ENCODE measurements at places on chromosomes 16 and 17. TPM values are rescaled to one million over a fixed set of nuclear protein-coding genes. Genes with fewer than 3 reads are reported as not detected.
A peak's percentile ranks its signal among the peaks of the same experiment; 100 is the strongest.

Gene ATF7IP2
- 10.4 TPM for total RNA-seq

DNA sequence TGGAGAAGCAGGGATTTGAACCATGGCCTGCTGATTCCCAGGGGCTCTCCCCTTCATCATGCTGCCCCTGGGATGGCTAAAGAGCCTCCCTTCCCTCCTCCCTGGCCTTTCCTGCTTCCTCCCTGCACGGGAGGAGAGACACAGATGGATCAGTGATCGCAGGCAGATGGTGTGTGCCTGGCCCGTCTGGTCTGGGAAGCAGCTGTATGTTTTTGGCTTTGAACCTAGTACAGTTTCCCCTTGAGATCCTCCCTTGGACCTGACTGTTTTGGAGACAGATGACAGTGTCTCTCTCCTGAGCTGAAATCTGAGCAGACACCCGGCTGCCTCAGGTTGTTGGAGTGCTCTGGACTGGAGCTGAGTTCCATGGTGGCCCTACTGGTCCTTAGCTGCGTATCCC is 29.0 kb upstream of the ATP2C2 start:
- no peaks in the 10 kb centered on the region for H3K36me3 ChIP-seq
- no peak overlapping the region for H3K4me3 ChIP-seq
- H3K27ac ChIP-seq = no peak overlapping the region
- H3K27me3 ChIP-seq = no peaks in the 10 kb centered on the region

DNA sequence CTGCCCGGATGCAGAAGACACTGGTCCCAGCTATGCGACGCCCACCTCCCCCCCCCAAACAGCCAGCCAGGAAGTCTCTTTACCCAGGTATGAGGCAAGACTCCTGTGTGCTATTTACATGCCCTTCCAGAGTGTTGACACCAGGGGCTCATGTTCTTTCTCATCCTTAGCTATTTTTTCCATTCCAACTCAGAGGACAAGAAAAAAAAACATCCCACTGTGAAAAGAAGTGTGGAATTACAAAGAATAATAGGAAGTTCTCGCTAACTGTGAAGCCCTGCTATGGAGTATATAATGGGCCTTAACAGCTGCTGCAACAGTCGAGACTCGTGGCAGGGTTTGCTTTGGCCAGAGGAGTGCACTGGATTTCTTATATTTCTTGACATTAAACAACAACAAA is 584.9 kb downstream of the CDH13 start:
- H3K27ac ChIP-seq = no peak overlapping the region
- H3K4me3 ChIP-seq = no peak overlapping the region
- no peaks in the 10 kb centered on the region for H3K4me1 ChIP-seq
- no peaks in the 10 kb centered on the region for H3K36me3 ChIP-seq
- DNase-seq = no peak

- no peak overlapping the region for H3K4me3 ChIP-seq
- no peaks in the 10 kb centered on the region for H3K4me1 ChIP-seq
- DNase-seq = no peak
- no peaks in the 10 kb centered on the region for H3K36me3 ChIP-seq
- no peak overlapping the region for H3K27ac ChIP-seq
These were observed 4.3 kb upstream of the GGA2 start for GRCh38 chr16:23514381-23515152.

Gene ASGR1
- total RNA-seq = 1.3 TPM

- H3K4me1 ChIP-seq = no peaks in the 10 kb centered on the region
- H3K36me3 ChIP-seq = no peaks in the 10 kb centered on the region
- DNase-seq = peak; percentile 27
These were observed 211.7 kb downstream of the SEC14L1 start for GRCh38 chr17:77352441-77352840.
